RWPE1 (cell line): ENCODE measurements at places on chromosomes 16 and 17.

DNA sequence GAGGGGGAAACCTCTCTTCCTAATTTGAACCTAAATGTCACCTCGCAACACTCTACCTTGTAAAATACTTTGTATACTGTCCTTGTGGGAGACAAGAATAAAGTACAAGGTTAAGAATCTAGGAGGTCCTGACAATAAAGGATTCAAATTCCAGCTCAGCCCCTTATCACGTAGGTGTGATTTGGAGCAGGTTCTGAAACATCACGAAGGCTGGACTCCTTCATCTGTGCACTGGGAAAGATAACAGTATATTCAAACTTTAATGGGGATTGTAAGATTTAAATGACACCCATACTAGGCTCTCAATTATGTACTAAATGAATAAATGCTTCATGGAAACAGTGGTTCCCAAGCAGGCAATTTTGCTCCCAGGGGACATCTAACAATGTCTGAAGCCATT lies 2.1 kb downstream of the TXNDC11 start:
- DNase-seq, result no peak

DNA sequence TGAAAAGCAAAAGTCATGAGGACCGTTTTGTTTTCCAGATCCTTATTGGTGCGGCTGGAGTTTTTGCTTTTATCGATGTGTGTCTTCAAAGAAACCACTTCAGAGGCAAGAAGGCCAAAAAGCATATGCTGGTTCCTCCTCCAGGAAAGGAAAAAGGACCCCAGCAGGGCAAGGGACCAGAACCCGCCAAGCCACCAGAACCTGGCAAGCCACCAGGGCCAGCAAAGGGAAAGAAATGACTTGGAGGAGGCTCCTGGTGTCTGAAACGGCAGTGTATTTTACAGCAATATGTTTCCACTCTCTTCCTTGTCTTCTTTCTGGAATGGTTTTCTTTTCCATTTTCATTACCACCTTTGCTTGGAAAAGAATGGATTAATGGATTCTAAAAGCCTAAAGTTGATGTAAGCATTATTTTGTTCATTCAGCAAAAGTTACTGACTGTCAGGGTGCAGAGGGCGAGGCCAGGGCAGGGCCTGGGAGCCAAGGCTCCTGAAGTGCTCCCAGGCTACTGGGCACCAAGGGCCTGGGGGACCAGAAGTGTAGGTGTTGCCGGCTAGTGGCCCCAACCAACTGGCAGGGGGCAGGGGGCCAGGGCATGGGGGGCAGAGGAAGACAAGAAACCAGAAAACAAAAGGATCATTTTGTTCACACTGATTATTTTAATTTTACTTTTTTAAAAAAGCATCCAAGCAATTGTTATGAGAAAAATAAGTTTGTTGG lies 8.8 kb downstream of the CMTM2 start:
- DNase-seq, result no peak

- peak; percentile 70 for DNase-seq
Measured at GRCh38 chr16:4021070-4021779, 95.0 kb downstream of the ADCY9 start.

- DNase-seq, result no peak
Measured at GRCh38 chr16:29699324-29700219, 20.6 kb downstream of the QPRT start.

DNA sequence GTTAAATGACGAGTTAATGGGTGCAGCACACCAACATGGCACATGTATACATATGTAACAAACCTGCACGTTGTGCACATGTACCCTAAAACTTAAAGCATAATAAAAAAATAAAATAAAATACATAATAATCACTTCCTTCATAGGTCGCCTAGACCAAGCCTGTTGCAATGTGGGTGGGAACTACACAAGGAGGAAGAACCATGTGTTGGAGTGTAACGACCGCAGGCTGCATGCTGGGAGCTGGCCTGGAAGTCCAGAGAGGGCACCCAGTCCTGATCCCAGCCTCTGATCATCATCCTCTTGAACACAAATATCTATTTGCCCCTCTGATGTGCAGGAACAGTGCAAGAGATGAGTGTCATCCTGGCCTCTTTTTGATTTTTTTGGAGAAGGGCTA lies 224.7 kb upstream of the ASIC2 start:
- DNase-seq, result no peak

DNA sequence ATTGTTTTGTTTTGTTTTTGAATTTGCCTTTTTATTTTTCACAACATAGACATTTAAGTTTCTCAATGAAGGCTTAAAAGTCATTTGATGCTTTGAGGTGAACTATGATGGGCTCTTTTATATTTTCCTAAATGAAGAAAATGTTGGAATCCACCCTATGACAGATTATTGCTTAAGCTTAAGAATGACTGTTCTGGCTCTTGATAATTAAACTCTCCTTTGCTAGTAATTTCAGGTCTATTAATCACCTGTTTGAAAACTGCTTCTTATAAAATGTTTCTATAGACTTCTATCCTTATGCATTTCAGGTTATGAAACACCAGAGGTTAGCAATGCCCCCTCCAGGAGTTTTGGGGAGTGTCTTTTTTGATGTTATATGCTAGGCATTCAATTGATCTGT lies 424.1 kb upstream of the DYNLRB2 start:
- DNase-seq, result no peak

- DNase-seq, result peak; percentile 69
Measured at GRCh38 chr16:15907863-15908478, 19.6 kb upstream of the CEP20 start.

GRCh38 chr16:3780570-3780969 lies 63.2 kb upstream of the TRAP1 start:
- peak; percentile 21 for DNase-seq

DNA sequence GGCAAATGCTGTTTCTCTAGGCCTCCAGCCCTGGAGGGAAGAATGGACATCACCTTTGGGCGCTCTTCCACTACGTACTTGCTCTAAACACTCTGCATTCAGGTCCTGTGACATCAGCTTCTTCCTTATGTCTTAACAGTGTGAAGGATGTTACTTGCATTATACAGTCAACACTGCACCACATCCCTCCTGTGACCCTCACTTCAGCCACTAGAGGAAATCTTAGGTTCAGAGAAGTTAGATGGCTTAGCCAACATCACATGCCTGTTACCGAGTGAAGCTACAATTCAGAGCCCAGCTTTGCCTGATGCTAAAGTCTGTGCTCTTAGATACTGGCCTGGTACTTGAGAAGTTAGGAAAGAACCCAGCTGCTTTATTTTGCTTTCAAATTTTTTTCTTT lies 18.3 kb downstream of the UBFD1 start:
- DNase-seq, result no peak

DNA sequence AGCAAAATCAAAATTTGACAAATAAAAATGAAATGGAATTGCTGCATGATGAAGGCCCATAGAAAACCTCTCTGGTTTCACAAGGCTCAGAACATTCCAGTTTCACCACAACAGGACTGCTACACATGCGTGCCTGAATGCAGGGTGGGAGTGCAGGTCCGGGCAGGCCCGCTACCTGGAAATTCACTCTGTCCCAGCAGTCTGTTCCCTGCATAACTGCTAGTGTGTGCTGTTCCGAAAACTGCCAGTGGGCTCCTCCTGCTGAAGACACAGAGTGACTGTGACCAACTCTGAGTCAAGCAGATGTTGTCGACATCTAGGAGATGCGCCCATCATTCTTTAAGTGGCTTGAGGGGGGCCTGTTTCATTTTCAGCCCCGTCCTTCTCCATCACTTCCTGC lies 284.8 kb upstream of the MAF start:
- DNase-seq, result peak; percentile 70

DNA sequence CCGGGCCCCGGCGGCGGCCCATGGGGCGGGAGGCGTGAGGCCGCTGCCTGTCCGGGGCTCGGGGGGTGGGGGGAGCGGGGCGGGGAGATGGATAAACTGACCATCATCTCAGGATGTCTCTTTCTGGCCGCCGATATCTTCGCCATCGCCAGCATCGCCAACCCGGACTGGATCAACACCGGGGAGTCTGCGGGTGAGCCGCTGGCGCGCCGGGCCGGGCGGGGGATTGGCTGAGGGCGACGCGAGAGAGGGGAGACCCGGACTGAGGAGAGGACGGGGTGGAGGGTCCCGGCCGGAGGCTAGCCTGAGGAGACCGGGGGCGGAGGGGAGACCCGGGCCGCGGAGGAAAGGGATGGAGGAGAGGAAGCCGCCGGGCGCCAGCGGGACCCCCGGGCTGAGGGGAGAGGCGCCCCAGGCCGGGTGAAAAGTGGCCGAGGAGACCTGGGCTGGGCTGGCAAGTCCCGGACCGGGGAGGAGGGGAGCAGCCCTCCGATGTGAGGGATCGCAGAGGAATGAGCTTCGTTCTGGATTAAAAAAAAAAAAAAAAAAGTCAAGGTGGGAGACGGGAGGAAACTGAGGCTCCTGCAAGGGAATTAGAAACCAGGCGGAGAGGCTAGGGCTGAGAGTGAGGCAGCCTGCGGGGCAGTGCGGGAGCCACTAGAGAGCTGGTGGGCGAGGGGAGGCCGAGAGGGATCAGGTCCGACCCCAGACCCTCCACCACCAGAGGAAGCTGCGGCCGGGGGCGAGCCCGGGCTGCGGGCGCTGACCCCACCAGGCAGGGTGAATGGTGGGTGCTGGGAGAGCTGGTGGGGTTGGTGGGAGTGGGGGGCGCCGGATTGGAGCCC lies 526 bp downstream of the MOSMO start:
- peak; percentile 38 for DNase-seq

- no peak for DNase-seq
Measured at GRCh38 chr17:80032614-80033171, 3.0 kb downstream of the TBC1D16 start.

DNA sequence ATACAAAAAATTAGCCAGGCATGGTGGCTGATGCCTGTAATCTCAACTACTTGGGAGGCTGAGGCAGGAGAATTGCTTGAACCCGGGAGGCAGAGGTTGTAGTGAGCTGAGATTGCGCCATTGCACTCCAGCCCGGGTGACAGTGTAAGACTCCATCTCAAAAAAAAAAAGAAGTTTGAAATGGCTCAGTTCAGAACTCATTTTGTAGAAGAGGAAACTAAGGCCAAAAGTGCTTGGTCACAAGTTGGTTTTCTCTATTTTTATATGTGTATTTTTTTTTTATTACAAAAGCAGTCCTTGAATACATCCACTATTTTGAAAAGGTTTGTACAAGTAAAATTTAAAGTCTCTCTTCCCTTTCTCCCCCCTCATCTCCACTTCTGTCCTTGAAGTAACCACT lies 5.5 kb downstream of the TAC4 start:
- no peak for DNase-seq

DNA sequence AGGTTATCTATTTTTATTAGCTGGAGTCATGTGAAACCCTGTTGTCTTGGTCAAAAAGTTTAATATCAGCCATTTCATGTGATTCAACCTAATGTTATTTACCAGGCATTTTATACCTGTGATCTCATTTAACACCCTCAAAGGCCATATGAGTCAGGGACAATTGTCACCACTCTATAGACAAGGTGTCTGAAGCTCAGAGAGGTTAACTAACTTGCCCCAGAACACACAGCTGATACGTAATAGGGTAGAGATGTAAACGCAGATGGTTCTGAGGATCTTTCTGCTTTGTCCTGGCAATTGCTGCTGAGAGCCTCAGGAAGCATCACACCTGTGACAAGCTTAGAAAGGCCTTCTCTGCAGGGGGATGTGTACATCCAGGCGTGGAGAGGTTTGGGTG lies 4.9 kb downstream of the CD300A start:
- DNase-seq, result no peak

DNA sequence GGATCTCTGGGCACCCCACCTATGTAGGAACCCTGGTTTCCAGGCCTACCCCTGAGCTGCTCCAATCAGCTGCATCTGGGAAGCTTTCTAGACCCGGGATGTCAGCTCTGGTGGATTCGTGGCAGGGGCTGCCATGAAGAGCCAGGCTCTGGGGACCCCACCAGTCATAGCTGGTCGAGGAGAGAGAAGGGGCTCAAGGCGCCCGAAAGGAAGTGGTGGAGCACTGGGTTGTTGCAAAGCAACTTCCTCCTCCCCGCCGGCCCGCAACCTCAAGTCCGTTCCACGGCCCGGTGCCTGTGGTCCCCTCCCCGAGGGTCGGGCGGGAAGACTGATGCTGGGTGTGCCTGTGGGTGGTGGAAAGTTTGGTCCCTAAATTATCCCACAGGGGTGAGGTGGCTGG lies 10.2 kb downstream of the TBKBP1 start:
- no peak for DNase-seq

DNA sequence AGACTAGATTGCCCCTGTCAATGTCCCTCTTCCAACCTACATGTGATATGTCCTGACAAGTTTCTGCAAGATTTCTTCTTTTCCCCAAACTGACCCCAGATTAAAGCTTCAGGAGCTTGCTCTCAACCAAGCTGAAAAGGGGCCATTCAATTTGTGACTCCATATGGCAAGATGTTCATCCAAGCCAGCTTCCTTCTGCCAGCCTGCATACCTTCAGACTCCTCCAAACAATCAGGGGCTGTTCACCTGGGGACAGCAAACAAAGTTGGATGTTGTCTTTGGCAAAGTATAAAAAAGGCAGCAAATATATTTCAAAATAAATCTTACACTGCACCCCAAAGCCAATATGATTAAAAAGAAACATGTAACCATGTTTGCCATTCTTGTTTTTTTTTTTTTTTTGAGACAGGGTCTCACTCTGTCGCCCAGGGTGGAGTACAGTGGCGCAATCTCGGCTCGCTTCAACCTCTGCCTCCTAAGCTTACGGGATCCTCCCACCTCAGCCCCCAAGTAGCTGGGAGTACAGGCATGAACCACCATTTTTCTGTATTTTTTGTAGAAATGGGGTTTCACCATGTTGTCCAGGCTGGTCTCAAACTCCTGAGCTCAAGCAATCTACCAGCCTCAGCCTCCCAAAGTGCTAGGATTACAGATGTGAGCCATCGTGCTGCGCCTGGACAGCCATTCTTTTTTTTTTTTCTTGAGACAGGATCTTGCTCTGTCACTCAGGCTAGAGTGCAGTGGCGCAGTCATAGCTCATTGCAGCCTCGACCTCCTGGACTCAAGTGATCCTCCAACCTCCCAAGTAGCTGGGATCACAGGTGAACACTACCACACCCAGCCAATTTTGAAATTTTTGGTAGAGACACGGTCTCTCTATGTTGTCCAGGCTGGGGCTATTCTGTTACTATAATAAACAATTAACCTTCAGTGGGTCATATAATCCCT lies 50.0 kb upstream of the AKAP1 start:
- no peak for DNase-seq

GRCh38 chr17:34371405-34372100 lies 8.5 kb upstream of the CCL1 start:
- no peak for DNase-seq

- DNase-seq, result no peak
Measured at GRCh38 chr16:81283044-81283443, 31.7 kb upstream of the GAN start.

DNA sequence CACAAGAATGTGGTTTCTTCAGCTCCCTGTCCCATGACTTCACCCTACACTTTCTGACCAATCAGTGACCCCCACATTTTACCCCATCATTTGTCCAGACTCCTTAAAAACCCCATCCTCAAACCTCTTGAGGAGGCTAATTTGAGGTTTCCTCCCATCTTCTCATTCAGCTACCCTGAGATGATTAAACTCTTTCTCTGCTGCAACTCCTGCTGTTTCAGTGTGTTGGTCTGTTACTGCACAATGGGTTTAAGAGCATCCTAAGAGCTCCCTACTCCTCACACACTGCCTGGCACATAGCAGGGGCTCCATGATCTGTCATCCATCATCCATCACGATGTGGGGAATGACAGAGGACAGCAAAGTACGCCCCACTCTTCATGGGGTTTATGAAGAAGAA lies 212.6 kb downstream of the SLC39A11 start:
- no peak for DNase-seq
